Epithelial cell of proximal tubule (primary cell): ENCODE measurements at places on chromosomes 2 and 18.

- no peak for DNase-seq
Measured at GRCh38 chr2:216081487-216082116, at the start of the genes PECR and TMEM169. Gene PECR, minus strand, starts transcription at chr2:216081809. Its CDS starts 68 bp downstream, at chr2:216081741. Gene TMEM169, plus strand, starts transcription at chr2:216081919. Its CDS starts 14,045 bp downstream, at chr2:216095964.

GRCh38 chr2:239006622-239007285 is 158.9 kb downstream of the TWIST2 start:
- DNase-seq, result no peak

DNA sequence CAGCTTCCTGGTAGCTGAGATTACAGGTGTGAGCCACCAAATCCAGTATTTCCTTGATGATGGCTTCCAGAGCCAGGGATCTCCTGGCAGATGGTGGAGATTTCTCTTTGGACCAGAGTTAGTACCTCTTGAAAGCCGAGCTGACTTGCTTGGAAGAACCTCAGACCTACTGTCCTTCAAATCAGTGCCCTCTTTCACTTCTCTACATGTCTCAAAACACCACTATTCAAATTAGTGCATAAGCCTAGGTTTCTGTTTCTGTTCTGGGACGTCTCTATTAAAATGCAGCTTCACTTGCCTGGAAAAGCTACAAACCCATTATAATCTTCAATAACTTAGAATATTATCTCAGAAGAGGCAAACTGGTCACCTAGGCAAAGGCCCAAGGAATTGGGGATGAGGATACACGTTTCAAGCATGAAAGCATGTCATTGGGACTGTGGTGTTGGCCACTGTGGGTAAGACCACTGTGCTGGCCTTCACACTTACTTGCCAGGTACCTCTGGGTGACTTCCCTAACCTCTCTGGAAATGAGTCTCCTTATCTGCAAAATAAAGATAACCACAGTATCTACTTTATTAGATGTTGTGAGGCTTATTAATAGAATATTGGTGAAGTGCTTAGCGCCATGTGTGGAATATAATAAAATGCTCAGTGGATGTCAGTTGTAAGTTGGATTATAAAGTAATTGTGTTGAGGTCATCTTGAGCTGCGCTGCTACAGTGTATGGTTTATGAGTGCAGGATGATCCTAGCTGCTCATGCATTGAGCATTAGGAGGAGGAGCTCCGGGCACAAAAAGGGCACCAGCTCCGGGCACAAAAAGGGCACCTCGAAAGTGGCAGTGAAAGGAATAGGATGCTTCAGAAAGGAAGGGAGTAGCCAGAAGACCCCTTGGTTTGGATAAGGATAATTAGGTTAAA is 84.5 kb downstream of the DOCK10 start:
- DNase-seq, result no peak

GRCh38 chr2:128012698-128013097 is 15.2 kb downstream of the SAP130 start:
- no peak for DNase-seq

- DNase-seq, result no peak
Measured at GRCh38 chr18:12101266-12101665, 7.6 kb downstream of the ANKRD62 start.

GRCh38 chr2:173161040-173161439 is 85.4 kb downstream of the MAP3K20 start:
- no peak for DNase-seq

- DNase-seq, result no peak
Measured at GRCh38 chr18:75341267-75341666, 86.2 kb downstream of the SMIM21 start.

DNA sequence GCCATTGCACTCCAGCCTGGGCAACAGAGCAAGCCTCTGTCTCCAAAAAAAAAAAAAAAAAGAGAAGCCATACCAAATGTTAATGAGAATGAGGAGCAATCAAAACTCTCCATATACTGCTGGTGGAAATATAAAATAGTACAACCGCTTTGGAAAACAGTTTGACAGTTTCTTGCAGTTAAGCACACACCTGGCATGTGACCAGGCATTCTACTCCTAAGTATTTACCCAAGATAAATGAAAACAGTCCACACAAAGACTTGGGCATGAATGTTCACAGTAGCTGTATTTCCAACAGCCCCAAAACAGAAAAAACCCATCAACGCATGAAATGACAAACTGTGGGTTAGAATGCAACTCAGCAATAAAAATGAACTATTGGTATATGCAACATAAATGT is 76.0 kb upstream of the ST8SIA5 start:
- no peak for DNase-seq

GRCh38 chr2:184679219-184680018 is 81.1 kb downstream of the ZNF804A start:
- DNase-seq, result no peak

DNA sequence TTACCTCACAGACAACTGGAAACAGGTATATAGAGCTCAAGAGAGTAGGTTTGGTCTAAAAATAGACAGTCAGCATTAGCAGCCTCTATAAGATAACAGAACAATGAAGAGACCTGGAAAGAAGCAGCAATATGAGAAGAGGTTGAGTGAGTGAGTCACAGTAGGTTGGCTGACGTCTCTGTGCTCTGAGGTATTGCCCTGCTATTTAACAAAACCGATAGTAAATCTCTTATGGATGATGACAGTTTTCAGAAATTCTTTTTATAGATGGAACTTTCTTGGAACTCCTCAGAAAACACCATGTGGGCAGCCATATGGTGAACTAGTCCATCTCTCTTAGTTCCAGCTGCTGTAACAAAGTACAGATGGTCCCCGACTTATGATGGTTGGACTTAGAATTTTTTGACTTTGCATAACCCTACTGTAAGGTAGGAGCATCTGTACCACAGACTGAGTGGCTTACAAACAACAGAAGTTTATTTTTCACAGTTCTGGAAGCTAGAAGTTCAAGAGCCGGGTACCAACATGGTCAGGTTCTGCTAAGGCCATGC is 123.5 kb downstream of the MBD2 start:
- DNase-seq, result no peak

- DNase-seq, result no peak
Measured at GRCh38 chr2:160664603-160665140, 171.1 kb upstream of the RBMS1 start.

DNA sequence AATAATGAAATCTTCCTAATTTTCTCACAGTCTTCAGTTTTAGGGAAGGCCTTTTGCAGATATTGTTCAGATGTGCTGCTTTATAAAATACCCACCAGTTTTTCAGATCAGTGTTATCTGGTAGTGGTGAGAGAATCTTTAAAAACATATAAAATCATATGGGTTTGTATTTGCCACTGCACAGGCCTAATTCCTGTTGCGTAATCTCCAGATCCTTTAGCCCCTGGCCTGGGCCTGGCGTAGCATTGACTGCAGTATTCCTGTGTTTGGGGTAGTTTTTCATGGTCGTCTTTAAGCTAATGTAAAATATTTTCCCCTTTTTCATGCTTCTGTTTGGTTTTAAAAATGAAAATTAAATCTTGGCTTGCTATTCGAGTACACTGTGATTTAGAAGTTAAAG is 43.2 kb downstream of the TSHZ1 start:
- no peak for DNase-seq

DNA sequence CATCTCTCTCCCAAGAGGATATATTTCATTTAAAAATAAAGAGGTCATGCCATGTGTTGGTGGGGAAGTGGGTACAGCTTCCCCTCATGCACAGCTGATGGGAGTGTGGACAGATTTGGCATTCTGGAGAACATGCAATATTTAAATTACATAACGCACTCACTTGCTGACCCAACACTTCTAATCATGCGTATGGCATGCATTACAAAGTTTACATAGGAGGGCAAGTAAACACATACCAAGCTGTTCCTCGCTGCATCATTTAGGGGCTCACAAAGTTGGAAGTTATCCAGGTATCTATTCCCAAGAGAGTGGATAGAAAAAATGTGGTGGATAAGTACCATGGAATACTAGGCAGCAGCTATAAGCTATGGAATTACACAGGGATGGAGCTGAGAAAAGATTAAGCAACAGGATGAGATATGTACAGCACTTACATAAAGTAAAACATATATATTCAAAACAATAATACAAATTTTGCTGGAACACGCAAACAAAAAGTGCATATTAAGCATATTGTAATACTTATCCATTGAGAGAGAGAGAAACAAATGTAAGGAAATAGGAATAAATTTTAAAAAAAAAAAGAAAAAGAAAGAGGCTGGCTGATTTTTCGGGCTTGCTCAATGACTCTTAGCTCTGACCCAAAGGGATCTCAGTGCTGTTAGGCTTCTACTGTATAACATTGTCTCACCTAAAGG is 11.0 kb downstream of the CYP1B1 start:
- no peak for DNase-seq

- DNase-seq, result no peak
Measured at GRCh38 chr2:52288596-52288995, 1256.7 kb upstream of the NRXN1 start.

DNA sequence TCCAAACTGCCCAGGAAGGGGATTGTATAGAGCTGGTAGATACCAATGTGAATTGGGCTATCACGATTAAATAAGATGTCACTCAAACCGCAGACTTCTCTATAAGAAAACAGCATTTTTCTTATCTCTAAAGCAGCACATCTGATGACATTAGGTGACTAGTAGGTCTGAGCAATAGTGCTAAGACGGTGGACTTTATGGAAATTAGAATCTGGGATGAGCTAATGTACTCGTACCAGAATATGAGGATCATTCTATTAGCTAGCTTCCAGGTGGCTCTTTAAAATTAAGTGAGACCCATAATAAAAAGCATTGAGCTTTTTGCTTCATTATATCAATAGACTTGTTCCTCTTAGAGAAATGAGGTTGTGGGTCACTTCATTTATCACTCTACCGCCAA is 130.0 kb upstream of the MC4R start:
- no peak for DNase-seq

GRCh38 chr18:75070625-75071483 is 138.1 kb downstream of the PTGR3 start:
- DNase-seq, result peak; percentile 97

DNA sequence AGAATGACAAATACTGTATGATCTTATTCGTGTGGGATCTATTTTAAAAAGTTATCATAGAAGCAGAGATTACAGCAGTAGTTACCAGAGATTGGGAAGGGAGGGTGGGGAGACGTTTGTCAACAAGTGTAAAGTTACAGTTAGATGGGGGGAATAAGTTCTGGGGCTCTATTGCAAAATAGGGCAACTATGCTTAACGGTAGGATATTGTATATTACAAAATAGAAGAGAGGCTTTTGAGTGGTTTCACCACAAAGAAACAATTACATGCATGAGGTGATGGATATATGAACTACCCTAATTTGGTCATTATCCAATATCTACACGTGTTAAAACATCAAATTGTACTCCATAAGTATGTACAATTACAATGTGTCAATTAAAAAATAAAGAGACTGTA is 123.4 kb upstream of the NOSTRIN start:
- no peak for DNase-seq

- no peak for DNase-seq
Measured at GRCh38 chr18:47791461-47791985, 138.9 kb downstream of the SMAD2 start.

DNA sequence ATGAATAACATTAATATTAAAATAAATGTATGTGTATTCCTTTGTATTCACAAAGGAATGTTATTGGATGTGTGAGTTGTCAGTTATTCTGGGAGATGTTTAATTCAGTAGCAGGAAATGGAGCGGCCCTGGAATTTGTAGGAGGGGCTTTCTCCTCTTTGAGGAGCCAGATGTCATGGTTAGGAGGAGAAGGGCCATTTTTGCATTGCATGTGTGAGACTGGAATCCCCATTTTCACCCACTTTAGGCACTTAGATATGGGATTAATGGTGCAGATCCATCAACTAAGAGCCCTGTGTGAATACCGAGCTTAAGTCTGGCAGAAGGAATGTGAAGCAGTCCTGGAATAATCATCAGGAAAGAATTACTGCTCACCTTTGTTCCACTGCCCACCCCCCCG is 439.2 kb downstream of the PARD3B start:
- no peak for DNase-seq

DNA sequence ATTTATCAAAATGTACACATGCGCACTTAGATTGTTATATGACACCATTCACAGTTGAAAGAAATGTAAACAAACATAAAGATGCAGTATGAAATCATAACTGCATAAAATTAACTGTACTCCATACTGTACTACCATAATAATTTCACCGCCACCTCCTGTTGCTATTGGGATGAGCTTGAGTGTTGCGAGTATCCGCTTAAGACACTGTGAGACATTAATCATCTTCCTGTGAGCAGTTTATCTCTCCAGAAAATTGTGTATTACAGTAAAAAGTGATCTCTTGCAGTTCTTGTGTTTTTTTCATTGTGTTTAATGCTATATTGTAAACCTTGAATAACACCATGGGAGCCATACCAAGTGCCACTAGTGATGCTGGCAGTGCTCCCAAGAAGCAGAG is 46.1 kb downstream of the OLA1 start:
- no peak for DNase-seq

DNA sequence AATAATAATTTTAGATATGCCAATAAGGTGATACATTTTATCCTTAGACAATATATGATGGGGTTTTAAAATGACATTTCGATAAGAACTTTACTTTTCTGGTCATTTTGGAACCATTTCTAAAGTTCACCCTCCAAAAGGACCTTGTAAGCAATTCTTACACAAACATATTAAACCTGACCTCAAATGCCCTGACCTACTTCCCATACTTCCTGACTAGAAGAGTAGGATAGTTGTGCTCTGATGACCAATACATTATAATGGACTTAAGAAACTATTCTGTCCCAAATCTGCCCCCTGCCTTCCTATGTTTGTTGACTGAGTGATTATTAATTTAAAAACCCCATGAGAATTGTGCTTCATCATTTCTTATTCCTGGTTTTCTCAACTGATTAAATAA is 24.6 kb downstream of the GCA start:
- no peak for DNase-seq

DNA sequence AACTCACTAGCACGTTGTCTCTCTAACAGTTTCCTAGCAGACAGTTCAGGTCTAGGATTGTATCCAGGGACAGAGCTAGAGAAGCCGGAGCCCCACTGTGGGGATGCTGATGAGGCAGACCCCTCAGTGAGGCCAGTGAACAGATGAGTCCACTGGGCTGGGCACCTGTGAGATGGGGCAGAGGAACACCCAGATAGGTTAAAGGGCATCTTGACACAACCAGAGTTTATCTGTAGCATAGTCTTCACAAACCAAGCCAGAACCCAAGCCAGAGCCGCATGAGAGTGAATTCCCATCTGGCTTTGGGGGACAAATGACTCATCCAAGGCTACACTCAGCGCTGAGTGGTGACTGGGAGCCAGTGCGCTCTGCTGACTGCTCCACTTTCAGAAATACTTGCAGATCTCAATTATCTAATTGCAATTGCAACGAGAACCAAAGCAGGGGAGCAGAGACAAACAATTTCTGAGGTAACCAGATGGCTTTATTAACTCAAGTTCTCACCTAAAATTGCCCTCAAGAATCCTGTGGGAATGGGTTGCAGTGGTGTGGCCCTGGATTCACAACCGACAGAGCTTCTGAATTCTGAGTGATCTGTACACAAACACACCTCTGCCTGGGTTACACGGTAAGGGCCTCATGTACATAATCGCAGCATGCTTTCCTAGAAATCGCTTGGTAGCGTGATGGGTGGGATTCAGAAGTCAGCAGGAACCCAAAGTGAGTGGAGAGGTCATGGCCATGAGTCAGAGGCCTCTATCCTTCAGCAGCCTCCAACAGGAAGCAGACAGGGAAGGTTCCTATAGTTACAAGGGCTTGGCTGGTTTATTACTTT is 48.7 kb upstream of the MSH2 start:
- no peak for DNase-seq
